RWPE1 (cell line): ENCODE measurements at places on chromosomes 13 and 19.

DNA sequence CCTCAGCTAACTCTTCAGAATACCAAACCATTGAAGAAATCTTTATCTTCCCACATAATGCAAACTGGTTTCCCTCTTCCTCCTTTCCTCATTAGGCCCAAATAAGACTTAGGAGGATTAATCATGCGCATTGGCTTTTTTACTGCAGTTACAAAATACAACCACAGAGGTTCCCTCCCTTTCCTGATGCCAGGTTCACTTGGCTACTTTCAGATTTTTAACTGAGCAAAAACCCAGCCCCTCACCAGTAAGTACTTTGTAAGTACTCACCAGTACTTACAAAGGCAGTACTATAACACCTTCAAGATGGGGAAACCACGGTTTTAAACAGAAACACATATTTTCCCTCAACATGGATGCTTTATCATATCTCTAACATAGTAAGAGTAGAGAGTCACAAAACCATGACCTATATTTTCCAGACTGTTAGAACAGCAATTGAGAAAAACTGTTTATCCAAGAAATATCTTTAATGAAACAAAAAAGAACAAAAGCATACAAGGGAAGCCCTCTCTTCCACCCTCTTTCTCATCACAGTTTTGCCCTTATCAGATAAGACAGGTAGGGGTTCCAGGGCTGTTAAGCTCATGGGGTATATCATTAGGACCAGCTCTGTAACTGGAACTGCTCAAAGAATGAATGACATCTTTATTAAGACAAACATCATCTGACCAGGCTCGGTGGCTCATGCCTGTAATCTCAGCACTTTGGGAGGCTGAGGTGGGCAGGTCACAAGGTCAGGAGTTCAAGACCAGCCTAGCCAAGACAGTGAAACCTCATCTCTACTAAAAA lies 12.7 kb downstream of the FOXO1 start:
- DNase-seq: no peak

DNA sequence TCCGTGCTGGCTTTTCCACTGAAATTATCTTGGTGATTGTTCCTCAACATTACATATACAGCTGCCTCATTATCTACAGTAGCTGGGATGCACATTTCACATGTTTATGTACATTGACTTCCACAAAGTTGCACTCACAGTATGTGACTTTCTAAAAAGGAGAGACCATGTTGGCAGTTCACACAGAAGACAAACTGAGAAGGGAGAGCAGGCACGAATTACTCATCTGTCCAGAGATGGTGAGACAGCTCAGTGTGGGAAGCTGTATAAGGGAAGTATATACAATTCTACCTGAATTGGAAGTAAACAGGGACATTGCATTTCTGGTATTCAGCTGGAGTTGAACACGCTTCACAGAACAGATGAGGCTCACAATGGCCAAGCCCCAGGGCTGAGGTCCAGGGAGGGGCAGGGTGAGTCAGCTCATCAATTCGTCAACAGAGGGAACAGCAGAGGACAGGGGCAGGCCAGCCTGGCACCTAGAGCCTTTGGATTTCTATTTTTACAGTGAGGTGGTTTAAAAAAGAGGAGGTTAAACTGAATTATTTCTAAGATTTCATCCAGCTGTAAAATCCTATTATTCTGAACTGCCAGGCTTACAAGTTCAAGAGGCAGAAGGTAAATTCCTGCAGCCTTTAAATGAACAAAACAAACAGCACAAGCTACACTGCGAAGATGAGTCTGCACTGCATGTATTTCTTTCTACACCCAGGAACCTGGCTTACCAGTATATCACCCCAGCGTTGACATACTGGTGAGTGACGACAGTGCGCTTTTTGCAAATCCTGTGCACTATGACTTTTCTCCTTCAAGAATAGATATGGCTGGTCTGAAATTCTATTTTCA lies 9.8 kb downstream of the PARP4 start:
- peak; percentile 52 for DNase-seq

DNA sequence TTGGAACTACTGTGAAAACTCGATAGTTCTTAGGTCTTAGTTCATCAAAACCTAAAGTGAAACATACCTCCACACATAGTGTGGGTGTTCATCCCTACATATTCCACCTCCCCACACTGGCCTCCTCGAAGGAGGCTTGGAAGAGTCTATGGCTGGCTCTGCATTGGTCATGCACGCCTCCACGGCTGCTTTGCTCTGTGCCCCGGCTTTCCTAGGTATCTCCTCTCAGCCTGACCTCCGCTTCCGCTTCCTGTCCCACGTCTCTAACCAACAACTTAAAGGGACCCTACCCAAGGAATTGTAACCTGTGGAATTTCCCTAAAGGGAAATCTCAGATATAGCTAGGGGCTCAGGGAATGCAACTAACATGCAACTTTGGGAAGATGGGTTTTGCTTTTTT lies 79.7 kb upstream of the MBNL2 start:
- DNase-seq: no peak

DNA sequence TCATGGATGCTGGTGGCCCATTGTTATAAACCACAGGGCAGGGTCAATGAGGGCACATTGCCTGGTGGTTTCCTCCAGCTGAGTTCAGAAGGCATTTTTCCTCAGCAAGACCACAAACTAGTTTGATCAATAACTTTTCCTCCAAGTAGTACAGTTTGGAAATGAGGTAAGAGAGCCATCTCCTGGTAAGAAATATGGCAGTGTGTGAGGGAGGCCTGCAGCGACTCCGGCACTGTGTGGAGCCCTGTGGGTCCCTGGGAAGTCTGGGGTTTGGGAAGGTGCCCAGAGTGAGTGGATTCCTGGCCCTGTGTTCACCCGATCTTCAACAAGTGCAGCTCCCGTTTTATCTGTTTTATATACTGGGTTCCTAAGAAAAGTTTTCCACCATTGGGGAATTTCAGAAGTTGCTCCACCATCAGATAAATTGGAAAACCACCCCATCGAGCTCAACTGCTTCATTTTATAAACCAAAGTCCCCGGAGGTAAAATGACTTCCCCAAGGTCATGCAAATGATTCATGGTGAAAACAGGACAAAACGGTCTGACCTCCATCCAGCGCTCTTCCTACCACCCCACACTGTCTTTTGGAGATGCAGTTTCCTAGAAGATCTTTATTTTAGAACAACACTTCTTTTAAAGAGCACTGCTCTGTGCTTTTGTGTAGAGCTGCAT lies 148.4 kb downstream of the KATNAL1 start:
- DNase-seq: peak; percentile 6

DNA sequence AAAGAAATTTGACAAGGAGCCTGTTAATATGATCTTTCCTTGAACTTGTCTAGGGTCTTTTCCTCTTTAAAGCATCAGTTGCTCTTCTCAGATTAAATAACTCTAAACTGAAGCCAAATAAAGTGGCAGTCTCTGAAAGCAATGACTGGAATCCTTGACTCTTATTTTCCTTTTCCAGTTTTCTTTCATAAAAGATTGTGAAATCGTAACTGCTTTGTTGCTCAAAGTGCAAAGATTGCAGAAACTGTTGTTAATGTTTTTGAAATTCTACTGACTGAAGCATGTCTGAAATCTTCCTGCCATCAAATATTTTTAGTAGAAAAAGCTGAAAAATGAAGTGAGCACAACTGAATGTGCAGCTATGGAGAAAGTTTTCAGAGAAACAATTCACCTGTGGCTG lies 1.9 kb downstream of the NHLRC3 start:
- DNase-seq: no peak

DNA sequence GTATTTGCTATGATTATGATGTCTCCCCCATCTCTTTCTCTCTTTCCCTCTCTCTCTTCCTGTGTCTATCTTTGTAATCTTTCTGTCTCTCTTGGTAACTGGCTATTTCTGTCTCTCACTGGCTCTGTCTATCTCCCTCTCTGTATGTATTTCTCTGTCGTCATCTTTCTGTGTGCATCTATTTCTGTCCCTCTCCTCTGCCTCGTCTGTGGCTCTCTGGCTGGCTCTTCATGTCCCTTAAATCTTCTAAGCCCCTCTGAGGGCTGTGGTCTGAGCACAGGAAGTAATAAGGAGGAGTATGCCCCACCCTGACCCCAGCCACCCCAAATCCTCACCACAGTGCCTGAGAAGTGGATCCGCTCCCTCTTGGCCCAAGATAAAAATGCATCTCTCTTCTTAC lies 104.4 kb downstream of the DNAJC15 start:
- DNase-seq: no peak

- no peak for DNase-seq
Measured at GRCh38 chr13:96844616-96845015, 149.7 kb downstream of the OXGR1 start.

- no peak for DNase-seq
Measured at GRCh38 chr13:42751693-42752092, 29.7 kb upstream of the FAM216B start.

- no peak for DNase-seq
Measured at GRCh38 chr19:16374436-16374835, 49.8 kb downstream of the KLF2 start.

- DNase-seq: no peak
Measured at GRCh38 chr13:27267596-27267995, 3.0 kb upstream of the RASL11A start.

DNA sequence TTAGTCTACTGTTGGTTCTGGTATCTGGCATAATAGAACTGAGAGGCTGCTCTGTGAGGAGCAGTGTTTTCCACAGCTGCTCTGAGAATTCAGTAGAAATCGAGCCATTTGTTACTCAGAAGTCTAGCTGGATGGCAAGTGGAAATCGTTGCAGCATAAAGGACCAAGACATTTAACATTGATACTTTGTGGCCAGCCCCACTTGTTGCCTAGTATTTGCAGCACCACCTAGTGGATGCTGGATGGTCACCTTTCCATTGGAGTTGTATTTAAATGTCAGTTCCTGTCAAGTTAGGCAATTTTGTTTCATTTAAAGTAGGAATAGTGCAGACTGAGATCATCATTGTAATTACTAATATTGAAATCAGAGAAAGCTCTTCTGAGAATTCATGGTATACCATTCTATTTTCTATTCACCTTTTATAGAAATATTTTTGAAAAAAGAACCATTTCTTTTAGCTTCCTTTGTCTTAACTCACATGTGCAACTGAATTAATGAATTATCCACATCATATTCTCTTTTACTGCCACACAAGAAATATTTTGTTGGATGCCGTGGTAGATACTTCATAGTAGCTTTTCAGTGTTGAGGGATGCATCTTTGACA lies 64.6 kb downstream of the PDS5B start:
- DNase-seq: peak; percentile 25

- DNase-seq: no peak
Measured at GRCh38 chr13:100630555-100630954, 42.0 kb upstream of the GGACT start.

DNA sequence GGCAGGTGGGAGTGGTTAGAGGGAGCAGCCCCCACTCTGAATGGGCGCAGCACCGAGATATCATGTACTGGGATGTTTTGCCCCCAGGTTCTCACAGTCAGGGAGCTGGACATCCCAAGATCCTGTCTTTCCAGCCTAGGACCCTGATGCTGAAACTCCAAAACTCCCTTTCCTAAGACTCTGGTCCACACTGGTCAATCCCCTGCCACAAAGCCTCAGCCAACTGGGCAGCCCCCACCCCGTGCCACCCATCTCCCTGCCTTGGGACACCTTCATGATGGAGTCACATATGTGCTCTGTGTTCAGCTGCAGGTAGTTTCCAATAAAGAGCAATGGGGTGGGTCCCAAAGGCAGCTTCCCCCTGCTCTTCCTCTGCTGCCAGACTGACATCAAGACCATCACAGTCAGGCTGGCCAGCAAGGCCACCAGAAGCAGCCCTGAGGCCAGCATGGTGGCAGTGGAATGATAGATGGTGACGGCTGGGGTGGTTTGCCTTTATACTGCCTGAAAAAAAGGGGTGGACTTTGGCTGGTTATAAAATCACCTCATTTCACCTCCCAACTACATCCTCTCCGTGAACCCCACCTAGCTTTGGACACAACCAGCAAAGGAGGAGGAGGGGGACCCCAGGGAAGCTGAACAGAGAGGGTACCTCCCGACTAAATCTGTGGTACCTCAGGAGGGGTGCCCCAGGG lies 36.3 kb downstream of the CYP2B6 start:
- no peak for DNase-seq

DNA sequence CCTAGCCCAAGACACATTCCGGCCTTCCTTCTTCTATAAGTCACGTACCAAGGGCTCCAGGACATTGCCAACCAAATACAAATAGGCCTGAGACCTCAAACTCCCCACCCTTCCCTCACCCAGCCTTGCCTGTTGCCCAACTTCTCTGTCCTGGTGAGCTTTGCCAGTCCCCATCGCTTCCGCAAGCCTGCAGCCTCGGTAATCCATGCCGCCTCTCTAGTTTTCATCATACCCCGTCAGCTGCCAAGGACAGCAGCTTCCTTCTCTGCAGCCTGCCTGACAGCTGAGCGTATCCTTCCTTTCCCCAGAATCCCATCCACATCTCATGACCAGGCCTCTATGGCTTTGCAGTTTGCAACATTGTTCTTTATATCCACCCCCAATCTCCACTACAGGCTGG lies 36.6 kb upstream of the POMP start:
- no peak for DNase-seq

DNA sequence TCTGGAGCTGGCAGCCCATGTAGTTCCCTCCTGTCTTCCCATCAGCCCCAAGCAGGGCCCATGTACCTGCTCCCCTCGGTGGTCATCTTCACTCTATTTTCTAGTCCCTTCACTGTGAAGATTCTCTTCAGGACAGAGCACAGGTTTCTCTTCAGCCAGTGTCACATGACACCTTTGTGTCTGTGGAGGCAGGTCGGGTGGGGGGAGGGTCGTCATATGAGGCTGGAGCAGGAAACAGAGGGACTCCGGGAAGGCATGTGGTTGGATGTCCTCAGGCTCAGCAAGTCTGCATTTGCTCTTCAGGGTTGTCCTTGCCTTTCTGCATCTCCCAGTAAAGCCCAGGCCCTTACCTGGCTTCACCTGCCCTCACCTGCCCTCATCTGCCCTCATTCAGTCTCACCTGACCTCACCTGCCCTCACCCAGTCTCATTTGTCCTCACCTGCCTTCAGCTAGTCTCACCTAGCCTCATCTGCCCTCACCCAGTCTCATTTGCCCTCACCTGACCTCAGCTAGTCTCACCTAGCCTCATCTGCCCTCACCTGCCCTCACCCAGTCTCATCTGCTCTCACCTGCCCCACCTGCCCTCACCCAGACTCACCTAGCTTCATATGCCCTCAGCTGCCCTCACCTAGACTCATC lies 120.3 kb downstream of the ZDHHC20 start:
- no peak for DNase-seq

GRCh38 chr13:66958611-66959010 lies 271.5 kb downstream of the PCDH9 start:
- no peak for DNase-seq

DNA sequence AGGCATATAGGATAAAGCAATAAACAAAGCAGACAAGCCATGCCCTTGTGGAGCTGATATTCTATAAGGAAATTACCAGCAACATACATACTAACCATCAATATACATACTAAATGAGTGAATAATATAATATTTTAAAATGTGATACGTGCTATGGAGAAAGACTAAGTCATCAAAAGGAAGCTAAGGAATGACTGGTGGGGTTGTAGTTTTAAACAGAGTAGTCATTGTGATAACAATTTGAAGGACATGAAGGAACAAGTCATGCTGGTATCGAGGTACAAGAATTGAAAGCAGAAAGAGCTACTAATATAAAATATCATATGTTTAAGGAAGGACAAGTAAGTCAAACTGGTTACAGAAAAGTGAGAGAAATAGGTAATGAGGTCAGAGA lies 894.9 kb upstream of the PCDH9 start:
- DNase-seq: peak; percentile 2
